ENCODE measurements at places on chromosomes 4 and X. TPM values are rescaled to one million over a fixed set of nuclear protein-coding genes. Genes with fewer than 3 reads are reported as not detected.

Gene GLRA3
- not detected for total RNA-seq

DNA sequence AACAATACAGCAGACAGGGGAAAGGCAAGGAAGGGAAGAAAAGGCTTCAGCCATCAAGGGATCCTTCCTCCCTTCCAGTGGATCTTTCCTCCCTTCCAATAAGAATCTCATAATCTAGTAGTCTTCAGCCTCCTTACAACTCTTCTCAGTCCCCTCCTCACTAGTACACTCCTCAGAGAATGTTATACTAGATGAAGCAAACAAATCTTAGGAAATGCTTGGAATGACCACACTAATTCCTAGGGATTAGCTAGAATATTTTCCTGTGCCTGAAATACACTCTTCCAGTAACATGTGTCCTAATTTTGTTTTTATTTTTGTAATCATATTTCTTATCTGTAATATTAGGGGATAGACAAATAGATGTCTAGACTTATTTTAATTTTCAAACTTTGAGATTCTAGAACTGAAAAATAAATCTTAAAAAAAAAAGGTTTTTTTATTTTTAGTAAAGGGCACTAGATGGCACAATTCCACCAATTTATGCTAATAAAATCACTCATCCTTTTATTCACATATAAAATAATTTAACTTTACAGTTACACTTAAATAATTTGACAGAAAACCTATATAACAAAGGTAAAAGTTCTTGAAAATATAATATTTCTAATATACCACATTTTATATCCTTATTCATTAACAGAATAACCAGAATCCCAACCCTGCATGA lies 7.0 kb upstream of the STPG2 start:
- no peaks in the 10 kb centered on the region for H3K36me3 ChIP-seq
- H3K27ac ChIP-seq = no peak overlapping the region
- DNase-seq = no peak
- H3K27me3 ChIP-seq = no peaks in the 10 kb centered on the region

DNA sequence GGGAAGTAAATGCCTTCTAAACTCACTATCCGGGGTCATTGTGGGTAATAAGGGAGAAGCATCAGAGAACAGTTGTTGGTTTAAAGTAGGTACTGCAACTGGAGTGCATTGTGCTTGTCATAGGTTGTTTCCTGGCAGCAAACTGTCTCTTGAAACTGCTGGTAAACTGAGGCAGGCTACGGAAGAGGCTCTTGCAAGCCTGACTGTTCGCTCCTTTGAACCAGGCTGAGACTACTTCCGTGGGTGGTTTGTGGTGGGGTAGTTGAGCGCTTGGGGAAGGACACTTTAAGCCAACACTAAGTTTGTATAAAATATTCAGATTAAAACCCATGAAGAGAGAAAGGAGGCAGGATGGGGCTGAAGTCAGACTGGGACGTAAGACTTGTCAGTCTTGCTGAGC lies 45.2 kb upstream of the WDR1 start:
- H3K36me3 ChIP-seq = no peaks in the 10 kb centered on the region
- DNase-seq = no peak
- H3K4me3 ChIP-seq = no peak overlapping the region
- H3K4me1 ChIP-seq = no peaks in the 10 kb centered on the region

GRCh38 chr4:11746734-11747133 lies 318.0 kb upstream of the HS3ST1 start:
- H3K27ac ChIP-seq = no peak overlapping the region
- DNase-seq = no peak
- no peak overlapping the region for H3K4me3 ChIP-seq
- H3K27me3 ChIP-seq = no peaks in the 10 kb centered on the region
- H3K36me3 ChIP-seq = no peaks in the 10 kb centered on the region

Gene ELOVL6
- 46.4 TPM for total RNA-seq

Gene TLR1
- 6.9 TPM for total RNA-seq

DNA sequence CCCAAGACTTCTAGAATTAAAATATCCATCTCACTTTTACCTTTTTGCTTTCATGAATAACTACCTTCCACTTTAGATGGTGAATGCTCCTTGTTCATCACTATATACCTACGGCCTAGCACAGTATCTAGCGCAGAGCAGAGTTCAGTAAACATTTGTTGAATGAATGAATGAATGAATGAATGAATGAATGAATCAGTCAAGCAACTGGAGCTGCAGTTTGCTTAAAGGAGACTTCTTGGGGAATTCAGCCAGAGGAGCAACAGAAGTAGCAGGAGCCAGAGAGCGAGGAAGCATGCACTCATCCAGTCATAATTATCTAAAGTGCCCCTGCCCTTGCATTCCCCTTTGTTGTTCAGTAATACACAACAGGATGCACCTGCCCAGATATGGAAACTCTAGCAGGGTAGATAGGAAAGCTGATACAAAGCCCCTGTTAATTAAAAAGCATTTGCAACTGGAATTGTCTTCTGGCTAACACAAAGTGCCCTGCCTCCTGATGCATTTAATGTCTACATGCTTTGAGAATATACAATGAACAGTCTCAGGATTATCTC lies 103.0 kb upstream of the MBNL3 start:
- no peak overlapping the region for H3K27ac ChIP-seq
- no peaks in the 10 kb centered on the region for H3K4me1 ChIP-seq

DNA sequence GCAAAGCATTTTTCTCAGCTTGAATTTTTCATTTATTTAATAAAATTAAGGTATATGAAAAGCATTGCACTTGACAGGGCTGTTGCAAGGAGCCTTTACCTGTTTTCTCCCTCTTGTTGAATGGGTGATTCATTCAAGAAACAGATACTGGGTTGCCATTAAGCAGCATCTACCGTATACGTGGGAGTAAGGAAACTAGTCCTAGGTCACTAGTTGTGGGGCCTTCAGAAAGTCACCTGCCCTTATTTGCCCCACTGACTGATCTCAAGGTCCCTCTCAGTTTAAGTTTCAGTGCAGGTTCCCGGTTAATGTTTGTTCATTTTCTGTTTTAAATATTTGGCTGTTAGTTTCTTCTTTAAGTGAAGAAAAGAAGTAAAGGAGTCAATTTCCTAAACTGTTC lies 34.0 kb downstream of the LHFPL1 start:
- no peak overlapping the region for H3K4me3 ChIP-seq
- no peak overlapping the region for H3K27ac ChIP-seq
- no peaks in the 10 kb centered on the region for H3K4me1 ChIP-seq

- H3K27ac ChIP-seq = no peak overlapping the region
- H3K4me3 ChIP-seq = no peak overlapping the region
- no peak for DNase-seq
- H3K27me3 ChIP-seq = no peaks in the 10 kb centered on the region
- H3K4me1 ChIP-seq = no peaks in the 10 kb centered on the region
Measured at GRCh38 chr4:103375278-103375677, 177.1 kb upstream of the CENPE start.

- H3K27ac ChIP-seq = no peak overlapping the region
- H3K36me3 ChIP-seq = no peaks in the 10 kb centered on the region
- H3K4me1 ChIP-seq = no peaks in the 10 kb centered on the region
- H3K4me3 ChIP-seq = no peak overlapping the region
- no peaks in the 10 kb centered on the region for H3K27me3 ChIP-seq
Measured at GRCh38 chr4:1500231-1500965, 94.2 kb upstream of the NKX1-1 start.

Gene LRIT3
- 0.18 TPM for total RNA-seq

GRCh38 chr4:138407329-138407728 lies 165.2 kb upstream of the SLC7A11 start:
- no peak overlapping the region for H3K27ac ChIP-seq
- no peaks in the 10 kb centered on the region for H3K4me1 ChIP-seq
- no peak for DNase-seq
- no peak overlapping the region for H3K4me3 ChIP-seq
- no peaks in the 10 kb centered on the region for H3K36me3 ChIP-seq
- no peaks in the 10 kb centered on the region for H3K27me3 ChIP-seq

GRCh38 chrX:53374923-53375322 lies 47.5 kb downstream of the SMC1A start:
- H3K4me3 ChIP-seq = no peak overlapping the region
- H3K36me3 ChIP-seq = no peaks in the 10 kb centered on the region
- H3K27me3 ChIP-seq = no peaks in the 10 kb centered on the region
- no peaks in the 10 kb centered on the region for H3K4me1 ChIP-seq

DNA sequence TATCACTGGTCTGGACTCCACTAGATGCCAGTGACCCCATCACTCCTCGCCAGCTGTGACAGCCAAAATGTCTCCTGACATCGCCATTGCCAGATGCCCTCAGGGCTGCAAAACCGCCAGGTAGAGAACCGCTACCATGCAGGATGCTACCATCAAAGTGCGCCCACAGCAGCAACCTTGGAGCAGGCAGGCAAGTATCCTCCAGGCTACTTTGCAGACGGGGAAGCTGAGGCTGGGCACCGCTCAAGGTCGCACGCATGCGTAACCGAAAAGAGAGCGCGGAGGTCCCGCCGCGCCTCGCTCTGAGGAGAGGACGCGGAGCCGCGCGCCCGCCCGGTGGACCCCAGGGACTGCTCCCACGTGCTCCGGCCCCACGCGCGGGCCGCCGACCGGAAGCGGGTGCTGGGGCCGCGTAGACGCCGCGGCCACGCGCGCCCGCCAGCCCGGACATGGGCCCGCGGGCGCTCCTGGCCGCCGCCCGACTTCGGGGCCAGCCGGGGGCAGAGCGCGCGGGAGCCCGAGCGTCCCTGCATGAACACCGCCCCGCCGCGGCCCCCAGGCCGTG lies at the start of gene STS:
STS (plus strand) TSS at position 300 of the 565 bp plus-strand sequence. CDS start 105,488 bp downstream, outside the sequence.
- peaks cover 18% of the 10 kb centered on the region for H3K4me1 ChIP-seq
- no peaks in the 10 kb centered on the region for H3K27me3 ChIP-seq
- DNase-seq = peak; percentile 55
- no peaks in the 10 kb centered on the region for H3K36me3 ChIP-seq
- H3K27ac ChIP-seq = peak within 1 kb of the TSS; percentile 90

Gene KCNIP4
- total RNA-seq = not detected

DNA sequence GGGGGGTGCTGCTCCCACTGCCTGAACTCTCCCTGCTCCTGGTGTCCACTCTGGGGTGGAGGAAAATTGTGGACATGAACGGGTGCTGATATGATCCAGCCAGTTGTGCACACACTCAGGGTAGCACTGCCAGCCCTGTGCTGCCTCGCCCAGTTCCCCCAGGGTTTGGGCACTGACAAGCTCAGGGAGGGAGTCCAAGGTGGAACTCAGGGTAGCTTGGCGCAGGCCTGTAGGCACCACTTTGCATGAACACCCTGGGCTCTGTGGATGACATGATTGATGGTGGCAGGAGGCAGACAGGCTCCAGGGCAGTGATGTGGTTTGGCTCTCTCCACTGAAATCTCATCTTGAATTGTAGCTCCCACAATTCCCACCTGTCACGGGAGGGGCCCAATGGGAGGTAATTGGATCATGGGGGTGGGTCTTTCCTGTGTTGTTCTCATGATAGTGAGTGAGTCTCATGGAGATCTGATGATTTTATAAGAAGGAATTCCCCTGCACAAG lies 572.0 kb upstream of the PABPC4L start:
- DNase-seq = no peak
- no peak overlapping the region for H3K27ac ChIP-seq

DNA sequence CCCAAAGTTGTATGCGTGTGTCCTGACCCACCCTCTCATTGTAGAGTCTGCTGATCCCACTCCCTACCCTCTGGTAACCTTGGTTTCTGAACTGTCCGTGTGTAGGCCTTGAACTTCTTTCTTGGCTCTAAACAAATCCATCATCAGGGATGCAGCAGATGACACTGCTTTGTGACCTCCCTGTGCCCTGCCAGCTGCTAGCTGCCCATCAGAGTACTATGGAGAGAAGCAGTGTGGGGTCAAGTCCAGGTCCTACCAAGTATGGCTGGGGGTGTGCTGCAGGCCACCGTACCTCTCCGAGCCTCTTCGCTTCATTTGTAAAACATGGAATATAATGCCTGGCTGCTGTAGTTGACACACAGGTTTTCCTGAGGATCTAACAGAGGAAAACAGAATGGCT lies 183.5 kb upstream of the RBPJ start:
- no peak overlapping the region for H3K27ac ChIP-seq
- H3K4me3 ChIP-seq = no peak overlapping the region
- no peaks in the 10 kb centered on the region for H3K27me3 ChIP-seq
- no peak for DNase-seq
- H3K4me1 ChIP-seq = no peaks in the 10 kb centered on the region
- H3K36me3 ChIP-seq = no peaks in the 10 kb centered on the region

DNA sequence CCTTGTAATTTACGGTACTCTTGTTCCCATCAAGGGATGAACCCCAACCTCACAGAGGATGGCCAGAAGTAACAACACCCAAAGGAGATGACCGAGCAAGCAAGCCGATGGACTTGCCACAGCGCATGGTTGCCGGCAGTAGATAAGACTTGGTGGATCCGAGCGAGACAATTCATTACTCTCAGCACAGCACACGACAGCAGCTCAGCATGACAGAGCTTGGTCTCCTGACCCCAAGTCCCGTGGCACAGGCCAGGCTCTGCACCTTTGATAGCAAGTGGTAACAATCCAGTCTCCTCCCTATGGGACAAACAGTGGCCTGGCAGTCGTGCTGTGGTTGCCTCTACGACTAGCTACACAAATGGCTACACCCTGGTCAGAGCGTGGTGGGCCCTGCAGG lies 26.3 kb downstream of the RWDD4 start:
- no peak overlapping the region for H3K27ac ChIP-seq
- peaks cover 16% of the 10 kb centered on the region for H3K4me1 ChIP-seq
- no peaks in the 10 kb centered on the region for H3K27me3 ChIP-seq
- H3K4me3 ChIP-seq = no peak overlapping the region
- no peaks in the 10 kb centered on the region for H3K36me3 ChIP-seq

Gene CNKSR2
- total RNA-seq = 2.7 TPM

- peaks cover 7% of the 10 kb centered on the region for H3K27me3 ChIP-seq
- H3K36me3 ChIP-seq = no peaks in the 10 kb centered on the region
- H3K4me1 ChIP-seq = no peaks in the 10 kb centered on the region
- no peak within 1 kb of the TSS for H3K27ac ChIP-seq
- H3K4me3 ChIP-seq = peak within 1 kb of the TSS; percentile 28
Measured at GRCh38 chrX:133415276-133416105, at the start of gene GPC4. TSS of gene GPC4 (minus strand) at chrX:133415489. CDS start at chrX:133414965, 524 bp downstream.

DNA sequence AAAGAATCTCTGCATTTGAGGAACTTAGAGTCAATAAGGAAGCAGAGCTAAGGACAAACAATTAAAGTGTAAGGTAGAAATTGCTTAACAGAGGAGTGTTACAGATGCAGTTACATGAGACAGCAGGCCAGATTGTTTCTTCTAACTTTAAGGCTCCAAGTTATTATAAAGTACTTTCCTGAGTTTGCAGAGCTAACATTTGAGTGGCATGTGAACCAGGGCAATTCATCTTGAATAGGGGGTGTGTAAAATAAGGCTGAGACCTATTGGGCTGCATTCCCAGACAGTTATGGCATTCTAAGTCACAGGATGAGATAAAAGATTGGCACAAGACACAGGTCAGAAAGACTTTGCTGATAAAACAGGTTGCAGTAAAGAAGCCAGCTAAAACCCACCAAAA lies 7.6 kb upstream of the LNX1 start:
- no peak for DNase-seq
- no peaks in the 10 kb centered on the region for H3K36me3 ChIP-seq
- H3K4me3 ChIP-seq = no peak overlapping the region
- no peak overlapping the region for H3K27ac ChIP-seq

DNA sequence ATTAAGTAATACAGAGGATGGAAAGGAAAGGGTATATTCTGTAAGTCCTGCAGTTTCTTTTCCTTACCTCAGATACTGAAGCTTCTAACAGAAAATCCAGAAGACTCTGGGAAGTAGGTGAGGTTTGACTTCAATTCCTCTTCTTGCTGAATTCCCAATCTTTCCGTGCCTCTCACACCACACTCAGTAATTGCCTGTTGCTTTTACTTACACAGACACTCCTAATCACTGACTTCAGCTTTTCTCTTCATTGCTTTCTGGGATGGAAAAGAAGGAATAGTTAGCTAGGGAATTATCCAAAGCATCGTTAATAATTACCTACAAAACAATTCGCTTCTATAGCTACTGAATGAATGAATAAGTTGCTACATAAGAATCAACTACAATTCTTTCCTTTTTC lies 163.6 kb downstream of the FBXO8 start:
- no peaks in the 10 kb centered on the region for H3K4me1 ChIP-seq
- peaks cover 3% of the 10 kb centered on the region for H3K27me3 ChIP-seq
- no peak for DNase-seq
- H3K36me3 ChIP-seq = no peaks in the 10 kb centered on the region

Gene COL4A6
- total RNA-seq = not detected

Gene RASGEF1B
- total RNA-seq = 51.9 TPM
